Ovary (tissue), 10 donors: ENCODE measurements at places on chromosomes 11 and 22. TPM values are rescaled to one million over a fixed set of nuclear protein-coding genes. Genes with fewer than 3 reads are reported as not detected.

MUS81 gene
- total RNA-seq = 58.0 TPM

FJX1 gene
- 9.4 TPM for total RNA-seq

FIBP gene
- total RNA-seq = 71.7 TPM

GRCh38 chr22:49013707-49014106 lies 814.0 kb downstream of the BRD1 start:
- DNase-seq = no peak

DNA sequence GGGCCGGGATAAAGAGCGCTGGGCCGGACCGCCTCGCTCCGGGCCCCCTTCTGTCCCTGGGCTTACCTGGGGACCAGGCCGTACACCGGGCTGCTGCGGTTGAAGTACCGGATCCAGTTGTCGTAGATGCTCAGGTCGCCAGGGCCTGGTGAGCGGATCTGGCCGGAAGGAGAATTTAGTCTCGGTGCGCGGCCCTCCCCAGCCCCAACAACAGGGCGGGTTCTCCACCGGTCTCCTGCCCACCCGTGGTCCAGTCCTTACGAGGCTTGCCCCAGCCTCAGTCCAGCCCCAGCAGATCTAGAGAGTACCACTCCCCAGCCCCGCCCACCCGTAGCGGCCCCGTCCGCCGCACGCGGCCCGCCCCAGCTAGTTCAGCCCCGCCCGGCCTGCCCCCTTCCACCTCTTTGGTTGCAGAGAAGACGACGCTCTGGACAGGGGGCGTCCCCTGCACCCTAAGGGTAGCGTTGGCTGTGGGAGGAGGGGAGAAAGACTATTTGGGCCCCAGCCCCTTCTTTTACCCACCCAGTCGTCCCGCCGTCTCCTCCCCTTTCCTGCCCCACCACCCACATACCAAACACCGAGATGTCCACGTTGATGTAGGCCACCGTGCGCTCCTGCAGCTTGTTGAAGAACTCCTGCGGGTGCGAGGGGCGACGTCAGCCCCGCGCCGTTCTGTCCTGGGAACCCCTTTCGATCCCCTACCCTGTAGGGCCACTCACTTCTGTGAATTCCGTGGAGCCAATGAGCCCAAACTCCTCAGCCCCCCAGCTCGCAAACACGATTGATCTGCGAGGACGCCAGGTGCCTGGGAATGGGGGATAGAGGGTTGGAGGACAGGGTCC lies 6.8 kb downstream of the SAC3D1 start:
- peak; percentile 48 for DNase-seq

DNA sequence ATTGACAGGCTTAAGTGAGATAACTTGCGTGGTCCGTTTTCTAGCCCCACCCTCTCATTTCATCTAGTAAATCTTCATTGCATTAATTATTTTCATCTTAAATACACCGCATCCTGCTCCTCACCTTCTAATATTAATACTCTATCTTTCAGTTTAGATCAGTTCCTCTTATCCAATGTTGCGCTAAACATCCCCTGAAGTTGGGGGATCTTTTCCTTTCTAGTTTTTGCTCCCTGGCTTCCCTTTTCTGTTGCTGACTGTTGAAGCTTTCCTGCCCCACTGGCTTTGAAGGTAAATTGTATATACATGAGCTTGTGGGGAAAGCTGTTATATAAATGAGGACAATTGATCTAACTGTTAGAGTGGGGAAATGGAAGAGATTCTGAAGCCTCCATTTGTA lies 7.2 kb downstream of the CAT start:
- DNase-seq = no peak

DNA sequence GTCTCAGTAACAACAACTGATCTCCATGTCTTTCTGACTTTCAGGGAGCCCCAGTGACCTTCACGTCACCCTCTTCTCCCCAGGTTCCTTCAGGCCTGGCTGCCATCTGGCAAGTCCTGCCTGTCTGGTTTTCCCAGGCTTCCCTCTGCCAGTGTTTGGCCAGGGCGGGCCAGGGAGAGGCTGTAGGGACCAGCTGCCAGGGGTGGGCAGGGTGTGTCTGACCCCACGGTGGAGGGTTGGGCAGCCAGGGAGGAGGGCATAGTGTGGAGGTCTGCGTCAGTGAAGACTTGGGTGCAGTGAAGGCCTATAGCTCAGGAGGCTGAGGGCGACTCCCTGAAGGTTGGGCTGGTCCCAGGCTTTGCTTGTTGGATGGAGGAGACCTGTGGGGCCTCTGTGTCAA lies 11.9 kb upstream of the MRGPRX2 start:
- no peak for DNase-seq

GRCh38 chr11:81005595-81005994 lies 1564.8 kb upstream of the TENM4 start:
- DNase-seq = no peak

DNA sequence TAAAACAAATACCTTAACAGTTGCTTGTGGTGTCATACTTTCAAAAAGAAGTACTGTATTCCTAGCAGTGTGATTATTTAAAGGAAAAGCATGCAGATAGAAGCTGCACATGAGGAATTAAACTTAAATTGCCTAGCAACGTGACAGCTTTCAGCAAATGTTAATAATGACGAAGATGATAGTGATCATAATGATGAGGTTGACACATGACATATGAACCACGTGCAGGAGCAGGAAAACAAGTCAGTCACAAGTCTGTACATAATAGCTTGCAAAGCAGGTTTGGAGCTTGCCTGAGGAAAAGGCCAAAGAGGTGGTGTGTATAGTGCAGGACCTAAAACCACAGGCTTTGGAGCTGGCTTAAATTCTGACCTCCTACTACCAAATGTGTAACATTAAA lies 30.6 kb upstream of the PIK3C2A start:
- DNase-seq = no peak

DNA sequence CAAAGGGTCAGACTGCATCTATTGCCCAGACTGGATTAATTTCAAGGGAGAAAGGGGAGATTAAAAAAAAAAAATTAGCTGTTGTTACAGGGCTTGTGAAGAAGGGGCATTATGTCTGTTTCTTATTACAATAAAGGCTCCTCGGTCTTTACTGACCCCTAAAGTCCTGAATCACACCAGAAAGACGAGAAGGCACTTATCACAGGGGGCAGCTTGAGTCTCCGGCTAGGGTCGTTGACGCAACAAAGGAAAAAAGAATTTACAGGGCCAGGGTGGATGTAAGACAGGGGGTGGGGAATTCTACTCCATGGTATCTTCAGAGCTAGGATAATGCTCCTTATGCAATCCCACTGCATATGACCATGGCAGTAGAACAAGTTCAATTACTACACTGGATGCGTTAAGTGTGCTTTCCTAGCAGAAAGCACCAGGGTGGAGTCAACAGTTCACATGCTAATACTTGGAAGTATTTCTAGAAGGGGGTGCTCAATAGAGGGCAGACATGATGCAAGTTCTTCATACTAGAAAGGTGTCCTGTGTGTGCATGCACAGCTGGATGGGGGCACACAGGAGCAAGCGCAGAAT lies 16.5 kb downstream of the DDX17 start:
- no peak for DNase-seq

GRCh38 chr22:44037519-44038375 lies 13.6 kb downstream of the PARVB start:
- peak; percentile 44 for DNase-seq

DNA sequence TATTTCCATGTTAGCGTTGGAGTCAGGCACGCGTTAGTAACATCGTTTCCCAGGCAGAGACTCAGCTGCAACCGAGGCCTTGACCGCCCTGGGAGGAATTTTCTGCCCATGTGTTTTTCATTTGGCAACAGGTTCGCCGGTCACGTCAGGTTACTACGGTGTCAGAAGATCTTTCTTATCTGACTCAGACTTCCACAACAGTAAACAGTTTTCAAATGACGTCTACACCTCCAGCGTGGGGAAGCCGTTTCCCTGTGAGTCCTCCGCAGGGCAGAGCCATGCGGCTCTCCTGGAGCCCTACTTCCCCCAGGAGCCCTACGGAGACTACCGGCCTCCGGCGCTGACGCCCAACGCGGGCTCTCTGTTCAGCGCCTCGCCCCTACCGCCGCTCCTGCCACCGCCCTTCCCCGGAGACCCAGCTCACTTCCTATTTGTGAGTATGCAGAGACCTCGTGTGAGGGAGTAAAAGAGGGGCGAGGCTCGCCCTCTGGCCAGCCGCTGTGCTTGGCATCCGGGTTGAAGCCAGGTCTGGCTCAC lies 14.3 kb upstream of the POU2AF3 start:
- peak; percentile 60 for DNase-seq

DNA sequence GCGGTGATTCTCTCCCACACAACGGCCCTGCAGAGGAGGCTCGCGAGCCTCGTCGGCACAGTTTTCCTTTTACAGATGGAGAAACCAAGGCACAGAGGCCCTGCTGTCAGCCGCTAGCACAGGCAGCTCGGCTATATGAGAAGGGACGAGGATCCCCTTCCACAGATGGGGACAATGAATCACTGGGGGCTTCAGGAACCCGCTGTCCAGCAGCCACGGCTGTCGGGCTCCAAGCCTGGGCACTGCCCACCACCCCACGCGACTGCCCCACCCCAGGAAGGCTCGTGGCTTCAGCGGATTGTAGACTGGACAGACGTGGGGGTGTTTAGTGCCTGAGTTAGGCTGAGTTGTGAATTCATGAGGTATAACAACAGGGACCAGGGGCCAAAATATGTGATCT lies 17.2 kb upstream of the FGF3 start:
- DNase-seq = peak; percentile 1
